ENCODE measurements at places on chromosomes 12 and 14.

DNA sequence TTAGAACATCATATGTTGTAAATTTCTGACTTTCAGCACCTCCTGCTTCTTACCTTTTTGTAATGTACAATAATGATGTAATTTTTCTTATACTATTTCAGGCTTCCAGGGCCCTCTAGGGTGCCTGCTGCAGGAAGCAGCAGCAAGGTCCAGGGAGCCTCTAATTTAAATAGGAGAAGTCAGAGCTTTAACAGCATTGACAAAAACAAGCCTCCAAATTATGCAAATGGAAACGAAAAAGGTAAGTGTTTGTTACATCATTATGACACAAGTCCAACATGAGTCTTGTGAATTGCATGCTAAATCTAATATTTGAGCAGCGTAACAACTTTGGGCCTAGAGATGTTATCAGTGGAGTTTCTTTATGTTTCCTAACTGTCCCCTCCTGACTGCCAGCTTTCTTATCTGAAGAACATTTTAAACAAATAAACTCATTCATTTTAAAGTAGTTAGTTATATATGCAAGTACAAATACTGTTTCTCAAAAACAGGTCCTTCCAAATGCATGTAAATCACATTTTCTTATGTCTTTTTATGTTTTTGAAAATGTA, 167.6 kb downstream of the NAV3 start:
- DNase-seq: no peak

GRCh38 chr14:93317875-93318807, 14.7 kb downstream of the BTBD7 start:
- peak; percentile 71 for DNase-seq

DNA sequence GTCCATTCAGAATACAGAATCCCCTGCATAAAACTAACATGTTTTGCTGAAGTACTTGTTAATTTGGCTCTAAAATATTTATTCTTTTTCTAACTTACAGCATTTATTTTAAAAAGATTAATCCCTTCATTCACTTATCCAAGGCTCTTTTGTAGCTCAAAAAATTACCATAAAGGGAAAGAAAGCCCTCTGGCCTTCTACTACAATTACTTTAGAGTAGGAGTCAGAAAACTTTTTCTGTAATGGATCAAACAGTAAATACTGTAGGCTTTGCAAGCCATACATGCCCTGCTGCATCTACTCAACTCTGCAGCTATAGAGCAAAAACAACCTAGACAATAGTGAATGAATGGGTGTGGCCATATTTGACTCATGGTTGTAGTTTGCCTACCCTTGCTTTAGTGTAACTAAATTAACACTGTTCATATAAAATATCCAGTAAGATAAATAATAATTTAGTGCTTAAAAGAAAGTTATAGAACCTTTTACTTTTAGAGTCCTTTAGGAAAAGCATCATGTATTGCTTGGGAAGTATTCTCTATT, 74.2 kb upstream of the ZFP36L1 start:
- DNase-seq: no peak

DNA sequence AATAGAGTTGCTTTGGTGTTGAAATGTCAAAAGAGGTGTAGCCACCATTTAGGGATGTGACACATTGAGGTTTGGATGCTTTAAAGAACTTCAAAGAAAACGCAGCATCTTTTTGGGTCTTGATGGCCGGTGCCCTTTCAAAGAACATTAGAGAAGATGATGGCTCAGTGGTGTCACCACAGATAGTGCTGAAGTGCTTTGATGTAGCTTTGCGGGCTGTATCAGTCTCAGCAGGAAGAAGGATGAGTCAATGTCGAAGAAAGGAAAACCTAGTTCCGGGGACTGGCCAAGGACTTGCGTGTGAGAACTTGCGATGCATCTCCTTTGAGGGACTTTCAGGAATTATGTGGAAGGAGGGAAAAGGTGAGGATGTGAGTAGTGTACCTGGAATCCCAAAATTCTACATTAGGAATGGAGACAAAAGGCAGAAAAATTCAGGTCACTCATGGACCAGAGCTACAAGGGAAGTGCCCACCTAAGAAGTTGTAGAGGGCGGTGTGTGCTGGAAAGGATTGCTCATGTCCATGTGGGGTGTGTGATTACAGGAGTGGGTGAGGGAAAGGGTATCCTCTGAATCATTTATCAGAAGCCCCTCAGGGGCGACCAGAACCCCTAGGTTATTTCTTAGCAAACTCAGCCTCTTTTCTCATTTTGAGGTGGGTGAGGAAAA, 39.7 kb upstream of the GZMB start:
- no peak for DNase-seq

GRCh38 chr12:31737763-31738162, 8.9 kb upstream of the AMN1 start:
- no peak for DNase-seq

DNA sequence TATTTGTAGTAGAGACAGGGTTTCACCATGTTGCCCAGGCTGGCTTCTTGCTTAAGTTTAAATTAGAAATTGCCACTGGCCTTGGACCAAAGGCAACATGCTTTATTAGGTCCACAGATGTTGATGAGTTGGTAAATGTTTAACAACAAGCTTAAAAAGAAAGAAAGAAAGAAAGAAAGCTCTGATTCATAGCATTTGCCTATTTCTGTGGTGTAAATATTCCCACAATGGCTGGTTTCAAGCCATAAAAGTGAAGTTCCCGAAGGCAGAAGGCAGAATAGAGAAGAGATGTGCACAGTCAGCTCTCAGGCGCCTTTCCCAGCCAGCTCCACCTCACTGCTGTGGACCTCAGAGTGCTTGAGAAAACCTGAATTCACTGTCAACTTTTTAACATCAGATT, 26.4 kb downstream of the KCNK13 start:
- no peak for DNase-seq

DNA sequence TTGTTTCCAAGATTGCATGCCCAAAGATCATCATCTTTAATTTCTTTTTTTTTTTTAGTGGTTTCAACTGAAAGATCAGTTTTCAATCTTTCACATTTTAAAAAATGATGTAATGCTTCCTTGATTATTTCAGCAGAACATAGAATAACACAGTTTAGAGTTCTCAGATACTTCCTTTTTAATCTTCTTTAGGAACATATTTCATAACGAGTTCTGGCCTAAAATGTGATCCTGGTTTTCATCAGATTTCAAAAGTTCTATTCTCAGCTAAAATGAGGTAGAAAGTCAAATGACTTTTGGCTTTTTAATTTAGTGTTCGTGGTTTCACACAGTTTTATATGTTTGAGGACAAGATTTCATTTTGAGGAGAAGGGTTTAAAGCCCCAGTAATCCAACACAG, 40.0 kb upstream of the NR1H4 start:
- DNase-seq: no peak

DNA sequence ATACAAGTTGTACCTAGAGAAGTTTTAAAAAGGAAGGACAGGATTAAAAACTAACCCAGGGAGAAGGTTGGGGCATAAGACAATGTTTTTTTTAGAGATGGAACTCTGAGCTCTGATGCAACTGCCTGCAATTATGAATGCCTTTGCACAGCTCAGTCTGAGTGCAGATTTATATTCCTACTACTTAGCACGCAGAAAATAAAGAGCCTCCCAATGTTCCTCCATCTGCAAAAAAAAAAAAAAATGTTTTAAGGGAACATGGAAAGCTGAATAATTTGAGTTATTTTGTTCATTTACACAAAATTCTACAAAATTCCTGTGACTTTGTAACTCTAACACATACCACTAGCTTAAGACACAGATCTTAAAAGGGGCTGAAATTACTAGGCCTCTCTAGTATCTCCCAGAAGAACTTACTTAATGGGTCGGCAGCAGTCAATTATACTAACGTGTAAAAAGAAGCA, 15.7 kb downstream of the CLIP1 start:
- peak; percentile 22 for DNase-seq

DNA sequence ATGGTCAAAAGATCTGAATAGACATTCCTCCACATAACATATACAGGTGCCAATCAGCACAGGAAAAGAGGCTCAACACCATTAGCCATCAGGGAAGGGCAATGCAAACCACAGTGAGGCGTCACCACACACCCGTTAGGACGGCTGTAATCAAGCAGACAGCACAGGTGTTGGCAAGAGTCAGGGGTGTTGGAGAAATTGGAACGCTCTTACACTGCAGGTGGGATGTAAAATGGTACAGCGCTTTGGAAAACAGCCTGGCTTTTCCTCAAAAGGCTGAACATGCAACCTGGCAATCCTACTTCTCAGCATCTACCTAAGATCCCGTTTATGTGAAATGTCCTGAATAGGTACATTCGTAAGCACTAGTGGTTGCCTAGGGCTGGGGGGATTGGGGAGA, 21.5 kb upstream of the MMP17 start:
- DNase-seq: no peak

DNA sequence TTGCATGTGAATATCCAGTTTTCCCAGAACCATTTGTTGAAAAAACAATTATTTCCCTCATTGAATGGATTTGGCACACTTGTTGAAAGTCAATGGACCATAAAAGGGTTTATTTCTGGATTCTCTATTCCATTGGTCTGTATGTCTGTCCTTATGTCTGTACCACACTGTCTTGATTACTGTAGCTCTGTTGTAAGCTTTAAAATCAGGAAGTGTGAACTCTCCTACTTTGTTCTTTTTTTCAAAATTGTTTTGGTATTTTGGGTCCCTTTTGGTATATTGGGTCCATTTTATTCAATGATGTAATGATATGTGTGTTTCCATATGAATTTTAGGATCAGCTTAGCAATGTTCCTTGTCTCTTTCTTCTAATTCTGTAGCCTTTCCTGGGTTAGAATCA, 64.8 kb downstream of the PPP2R5C start:
- no peak for DNase-seq

- peak; percentile 76 for DNase-seq
Measured at GRCh38 chr12:55720894-55721444, 776 bp downstream of the RDH5 start.

GRCh38 chr12:58917699-58918468, 2.4 kb downstream of the LRIG3 start:
- DNase-seq: peak; percentile 31

DNA sequence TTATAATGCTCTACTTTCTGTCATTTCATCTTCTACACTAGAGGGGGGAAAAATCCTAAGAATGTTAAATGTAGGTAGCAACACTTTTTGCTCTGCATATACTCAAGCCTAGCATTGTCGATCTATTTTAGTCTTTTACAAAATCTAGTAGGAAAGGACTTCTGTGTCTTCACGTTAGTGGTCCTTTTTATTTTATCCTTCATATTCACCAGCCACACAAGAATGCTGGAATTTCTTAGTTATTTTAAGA, 253.0 kb upstream of the FLRT2 start:
- DNase-seq: no peak

GRCh38 chr12:94078138-94078723, 70.1 kb upstream of the PLXNC1 start:
- no peak for DNase-seq

- DNase-seq: peak; percentile 63
Measured at GRCh38 chr12:105427883-105428282, 97.4 kb downstream of the C12orf75 start.

DNA sequence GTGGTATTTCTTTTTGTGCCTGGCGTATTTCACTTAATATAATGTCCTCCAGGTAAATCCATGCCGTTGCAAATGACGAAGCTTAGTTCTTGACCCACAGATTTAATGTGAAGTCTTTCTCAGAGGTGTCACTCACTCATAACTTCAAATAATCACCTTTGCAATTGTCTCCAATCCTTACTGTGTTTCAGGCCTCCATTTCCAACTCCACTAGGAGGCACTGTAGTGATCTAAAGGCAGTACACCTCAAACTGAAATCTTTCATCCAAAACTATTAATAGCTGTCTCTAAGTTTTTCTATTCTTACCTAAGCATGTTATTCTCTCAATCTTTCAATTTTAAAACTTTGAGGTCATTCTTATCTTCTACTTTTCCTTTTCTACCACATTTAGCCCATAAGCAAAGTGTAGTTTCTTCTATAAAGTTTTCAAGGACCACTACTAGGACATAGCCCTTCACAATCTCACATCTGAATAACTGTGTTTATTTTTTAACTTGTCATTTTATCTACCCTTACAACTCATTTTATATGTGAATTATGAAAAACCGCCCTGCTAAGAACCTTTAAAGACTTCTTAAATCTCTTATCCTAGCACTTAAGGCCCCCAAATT, 25.5 kb upstream of the FBXO34 start:
- peak; percentile 32 for DNase-seq

- DNase-seq: no peak
Measured at GRCh38 chr12:121096199-121096798, 36.4 kb upstream of the P2RX7 start.

GRCh38 chr12:69265205-69265604, 25.8 kb downstream of the CPSF6 start:
- DNase-seq: no peak

GRCh38 chr12:8037947-8038346, 5.4 kb downstream of the FOXJ2 start:
- no peak for DNase-seq

GRCh38 chr12:79678306-79678705, 12.5 kb downstream of the PAWR start:
- DNase-seq: no peak

GRCh38 chr12:75294797-75295196, 35.3 kb downstream of the CAPS2 start:
- no peak for DNase-seq

DNA sequence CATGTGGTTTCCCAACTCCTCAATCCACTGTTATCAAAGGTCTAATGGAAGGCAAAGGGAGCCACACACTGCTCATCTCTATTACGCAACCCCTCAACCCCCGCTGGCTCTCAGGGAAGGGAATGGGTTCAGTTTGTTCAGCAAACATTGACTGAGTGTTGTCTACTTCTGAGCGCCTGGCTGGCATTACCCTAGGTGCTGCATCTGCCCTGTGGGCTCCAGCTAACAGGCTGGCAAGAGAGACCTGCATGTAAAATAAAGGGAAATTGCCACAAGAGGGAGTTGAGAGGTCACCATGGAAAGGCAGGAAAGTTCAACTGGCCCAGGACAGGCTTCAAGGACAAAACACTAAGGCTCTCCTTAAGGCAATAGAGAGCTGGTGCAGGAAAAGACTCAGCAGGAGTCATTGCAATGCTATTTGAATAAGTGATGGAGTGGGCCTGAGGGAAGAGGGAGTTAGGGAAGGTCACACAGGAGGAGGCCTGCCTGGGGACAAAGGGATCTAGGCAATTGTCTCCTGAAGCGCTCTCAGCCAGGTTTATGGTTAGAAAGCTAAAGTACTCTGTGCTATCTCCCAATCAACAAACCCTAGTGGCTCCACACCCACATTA, 5.5 kb upstream of the ZNF740 start:
- DNase-seq: no peak

DNA sequence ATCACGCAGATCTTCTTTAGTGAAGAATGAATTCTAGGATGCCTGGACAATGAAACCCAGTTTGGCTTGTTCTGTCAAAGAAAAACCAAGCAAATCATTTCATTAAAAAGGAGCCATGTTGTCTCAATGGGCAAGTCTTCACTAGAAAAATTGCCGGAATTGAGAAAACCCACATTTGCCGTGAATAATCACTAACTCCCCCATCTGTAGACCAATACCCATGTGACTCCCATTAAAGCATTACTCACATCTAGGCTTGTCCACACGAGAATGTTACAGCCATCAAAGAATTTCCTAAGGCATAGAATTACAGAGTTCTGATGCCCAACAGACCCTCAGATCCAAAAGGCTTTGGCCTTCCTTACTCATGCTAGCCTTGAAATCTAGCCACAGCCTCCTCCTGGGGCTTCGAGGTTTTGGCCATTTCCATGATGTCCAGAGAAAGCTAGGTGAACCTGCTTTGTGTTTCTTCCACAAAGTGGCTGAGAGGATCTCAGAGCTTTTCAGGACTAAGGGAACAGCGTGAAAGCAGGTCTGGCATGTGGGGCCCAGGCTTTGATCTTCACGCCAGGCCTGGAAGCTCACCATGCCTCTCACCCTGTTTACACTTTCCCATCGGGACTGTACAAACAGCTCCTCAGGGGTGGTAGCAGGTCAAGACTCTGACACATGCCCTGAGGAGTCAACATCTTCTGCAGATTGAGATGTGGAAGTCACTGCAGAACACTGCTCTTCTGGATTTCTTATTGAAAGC, 12.1 kb downstream of the SLC7A8 start:
- no peak for DNase-seq

Measured in brain microvascular endothelial cell (primary cell).